ENCODE measurements at places on chromosomes 12 and 14.
A peak's percentile ranks its signal among the peaks of the same experiment; 100 is the strongest.

- DNase-seq: no peak
These were observed 501.6 kb downstream of the EGLN3 start for GRCh38 chr14:33449268-33449667.

DNA sequence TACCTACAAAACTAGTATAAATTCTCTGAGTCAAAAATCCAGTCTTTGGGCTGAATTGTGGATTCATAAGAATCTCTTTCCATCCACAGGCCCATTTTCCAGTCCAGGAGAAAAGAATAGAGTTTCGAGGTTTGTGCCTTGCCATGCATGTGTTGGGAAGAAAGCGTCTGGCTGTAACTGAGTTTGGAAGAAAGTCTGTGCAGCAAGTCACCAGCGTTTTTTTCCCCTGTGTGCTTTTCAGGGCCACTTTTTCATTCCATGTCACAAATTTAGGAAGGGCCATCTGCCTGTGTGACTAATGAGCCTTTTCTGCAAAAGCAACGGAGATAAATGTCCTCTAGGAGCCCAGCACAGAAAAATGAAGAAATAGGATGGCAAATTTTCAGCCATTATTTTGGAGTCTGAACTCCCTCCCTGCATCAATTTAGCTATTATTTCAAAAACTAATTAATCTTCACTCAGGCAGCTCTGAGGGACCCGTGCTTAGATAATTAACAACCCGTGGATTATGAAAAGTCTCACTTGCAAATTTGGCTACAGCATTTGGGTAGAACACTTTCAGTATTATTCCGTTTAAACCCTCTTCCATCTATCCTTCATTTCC, 261.5 kb downstream of the SUDS3 start:
- DNase-seq: no peak

DNA sequence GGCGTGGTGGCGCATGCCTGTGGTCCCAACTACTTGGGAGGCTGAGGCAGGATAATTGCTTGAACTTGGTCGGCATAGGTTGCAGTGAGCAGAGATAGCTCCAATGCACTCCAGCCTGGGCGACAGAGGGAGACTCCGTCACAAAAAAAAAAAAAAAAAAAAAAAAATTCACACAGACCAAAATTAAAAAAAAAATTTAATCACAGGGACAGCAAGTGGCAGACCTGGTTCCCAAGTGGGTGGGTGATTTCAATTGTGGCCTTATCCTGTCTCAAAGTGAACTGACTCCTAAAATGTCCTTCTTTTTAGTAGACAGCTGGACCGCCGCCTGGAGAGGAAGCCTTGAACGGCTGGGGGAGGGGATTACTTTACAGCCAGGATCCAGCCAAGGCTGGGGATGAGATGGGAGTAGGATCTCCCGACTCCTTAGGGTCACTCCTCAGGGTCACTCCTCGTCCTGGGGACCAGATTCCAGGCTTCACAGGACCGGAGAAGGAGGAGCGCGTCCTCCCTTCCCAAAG, 1.5 kb upstream of the KCNH3 start:
- no peak for DNase-seq

DNA sequence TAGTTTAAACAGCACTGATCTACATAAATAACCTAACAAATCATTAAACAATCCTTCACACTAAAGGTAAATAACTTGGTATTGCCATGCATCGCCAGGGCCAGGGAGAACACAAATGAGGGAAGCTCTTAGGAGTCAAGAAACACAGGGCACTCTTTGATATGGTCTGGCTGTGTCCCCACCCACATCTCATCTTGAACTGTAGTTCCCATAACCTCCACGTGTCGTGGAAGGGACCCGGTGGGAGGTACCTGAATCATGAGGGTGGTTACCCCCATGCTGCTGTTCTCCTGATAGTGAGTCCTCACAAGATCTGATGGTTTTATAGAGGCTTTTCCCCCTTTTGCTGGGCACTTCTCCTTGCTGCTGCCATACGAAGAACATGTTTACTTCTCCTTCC, 17.3 kb downstream of the TMEM132D start:
- no peak for DNase-seq

DNA sequence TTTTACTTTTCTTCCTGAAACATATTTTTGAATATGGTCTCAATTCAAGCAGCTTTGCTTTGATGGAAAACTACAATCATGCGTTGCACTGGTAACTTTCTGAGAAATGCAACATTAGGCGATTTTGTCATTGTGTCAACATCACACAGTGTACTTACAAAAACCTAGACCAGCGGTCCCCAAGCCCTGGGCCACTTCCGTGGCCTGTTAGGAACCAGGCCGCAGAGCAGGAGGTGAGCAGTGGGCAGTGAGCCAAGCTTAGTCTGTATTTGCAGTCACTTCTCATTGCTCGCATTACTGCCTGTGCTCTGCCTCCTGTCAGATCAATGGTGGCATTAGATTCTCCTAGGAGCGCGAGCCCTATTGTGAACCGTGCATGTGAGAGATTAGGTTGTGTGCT, 163.7 kb upstream of the NOVA1 start:
- DNase-seq: no peak

DNA sequence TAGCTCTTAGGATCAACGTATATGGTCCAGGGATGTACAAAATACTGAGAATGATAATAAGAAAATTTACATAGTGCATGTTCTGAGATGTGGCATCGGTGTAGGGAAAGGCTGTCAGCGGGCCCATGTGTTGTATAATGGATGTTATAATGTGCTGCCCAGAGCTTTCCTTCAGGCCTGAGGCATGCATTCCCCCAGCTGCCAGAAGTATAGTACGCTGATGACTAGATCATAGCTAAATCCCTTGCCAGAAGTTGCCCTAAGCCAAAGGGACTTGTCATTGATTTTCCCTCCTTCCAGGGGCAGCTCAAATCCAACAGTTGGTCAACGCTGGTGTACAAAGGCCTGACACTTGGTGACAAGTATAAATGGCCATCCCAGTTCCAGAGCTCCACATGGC, 6.5 kb upstream of the OR11G2 start:
- DNase-seq: no peak

DNA sequence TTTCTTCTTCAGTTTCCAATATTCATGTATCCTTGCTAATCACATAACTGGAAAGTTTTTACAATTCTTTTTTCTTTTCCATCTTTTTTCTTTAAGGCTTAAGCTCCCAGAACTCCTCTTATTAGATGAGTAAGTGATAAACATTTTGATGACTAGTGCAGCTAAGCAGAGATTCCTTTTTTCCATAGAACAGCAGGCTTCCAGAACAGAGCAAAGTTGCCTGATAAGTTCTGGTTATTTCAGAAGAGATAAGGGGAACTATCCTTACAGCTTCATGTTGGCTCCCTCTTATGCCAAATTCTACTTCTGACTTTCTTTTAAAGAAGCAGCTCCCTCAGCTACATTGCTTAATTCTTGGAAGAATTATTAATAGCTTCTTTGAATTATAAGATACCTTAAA, 194.7 kb upstream of the FAR2 start:
- DNase-seq: no peak

- no peak for DNase-seq
These were observed 50.7 kb downstream of the PRIMA1 start for GRCh38 chr14:93737634-93738033.

GRCh38 chr12:49598527-49598926, 6.9 kb downstream of the FAM186B start:
- DNase-seq: no peak

DNA sequence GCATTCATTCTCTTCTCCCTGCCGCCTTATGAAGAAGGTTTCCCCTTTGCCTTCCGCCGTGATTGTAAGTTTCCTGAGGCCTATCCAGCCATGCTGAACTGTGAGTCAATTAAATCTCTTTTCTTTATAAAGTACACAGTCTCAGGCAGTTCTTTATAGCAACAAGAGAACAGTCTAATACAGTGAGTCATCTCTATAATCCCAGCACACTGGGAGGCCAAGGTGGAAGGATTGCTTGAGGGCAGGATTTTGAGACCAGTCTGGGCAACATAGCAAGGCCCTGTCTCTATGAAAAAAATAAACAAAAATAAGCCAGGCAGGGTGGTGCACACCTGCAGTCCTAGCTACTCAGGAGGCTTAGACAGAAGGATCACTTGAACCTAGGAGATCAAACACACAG, 259.9 kb downstream of the CEP128 start:
- no peak for DNase-seq

DNA sequence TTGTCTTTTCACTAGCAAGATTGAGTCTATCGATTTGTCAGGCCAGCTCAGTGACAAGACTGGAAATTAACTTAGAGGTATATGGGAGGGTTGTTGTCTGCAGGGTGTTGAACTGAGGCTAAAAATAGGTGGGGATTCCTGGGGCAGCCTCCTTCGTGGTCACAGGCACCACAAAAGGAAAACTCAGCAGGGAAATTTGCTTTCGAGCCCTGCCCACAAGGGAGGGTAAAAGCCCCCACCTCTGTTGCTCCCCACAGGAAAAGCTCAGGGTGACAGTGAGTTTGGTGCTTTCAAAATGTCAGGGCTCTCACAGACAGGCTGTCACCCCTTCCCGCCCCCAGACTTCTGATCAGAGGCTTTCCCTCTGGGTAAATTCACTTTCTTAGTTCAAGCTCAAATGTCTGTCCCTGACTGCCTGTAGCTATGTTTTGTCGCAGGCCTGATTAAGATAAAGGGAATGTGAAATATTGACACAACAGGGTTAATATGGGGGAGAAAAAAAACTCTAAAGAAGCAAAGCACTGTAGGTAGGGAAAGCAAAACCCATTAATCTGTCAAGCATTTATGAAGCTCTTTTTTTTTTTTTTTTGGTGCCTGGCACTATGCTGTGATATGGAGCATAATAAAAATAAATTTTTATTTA, 11.7 kb upstream of the NFKBIA start:
- DNase-seq: peak; percentile 67

- no peak for DNase-seq
These were observed 34.7 kb upstream of the DNM1L start for GRCh38 chr12:32644431-32644830.

DNA sequence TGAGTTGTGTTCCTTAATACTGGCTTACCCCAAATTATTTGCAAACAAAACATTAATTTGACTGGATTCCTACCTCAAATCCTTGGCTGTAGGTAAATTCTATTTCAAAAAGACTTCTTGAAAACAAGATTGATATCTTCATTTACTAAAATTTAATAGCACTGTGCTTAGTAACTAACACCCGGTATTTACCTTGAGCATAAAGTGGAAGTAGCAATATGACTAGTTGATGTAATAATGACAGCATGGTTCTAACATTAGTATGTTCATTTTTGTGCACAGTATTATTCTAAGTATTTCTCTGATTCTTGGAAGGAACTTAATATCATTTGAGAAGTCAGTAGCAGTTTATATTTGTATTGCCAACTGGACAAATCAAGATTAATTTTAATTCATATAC, 96.8 kb downstream of the PPHLN1 start:
- no peak for DNase-seq

- DNase-seq: no peak
These were observed 128.0 kb downstream of the KCNA5 start for GRCh38 chr12:5171701-5172100.

- no peak for DNase-seq
These were observed 230.2 kb downstream of the EPS8 start for GRCh38 chr12:15558915-15559528.

DNA sequence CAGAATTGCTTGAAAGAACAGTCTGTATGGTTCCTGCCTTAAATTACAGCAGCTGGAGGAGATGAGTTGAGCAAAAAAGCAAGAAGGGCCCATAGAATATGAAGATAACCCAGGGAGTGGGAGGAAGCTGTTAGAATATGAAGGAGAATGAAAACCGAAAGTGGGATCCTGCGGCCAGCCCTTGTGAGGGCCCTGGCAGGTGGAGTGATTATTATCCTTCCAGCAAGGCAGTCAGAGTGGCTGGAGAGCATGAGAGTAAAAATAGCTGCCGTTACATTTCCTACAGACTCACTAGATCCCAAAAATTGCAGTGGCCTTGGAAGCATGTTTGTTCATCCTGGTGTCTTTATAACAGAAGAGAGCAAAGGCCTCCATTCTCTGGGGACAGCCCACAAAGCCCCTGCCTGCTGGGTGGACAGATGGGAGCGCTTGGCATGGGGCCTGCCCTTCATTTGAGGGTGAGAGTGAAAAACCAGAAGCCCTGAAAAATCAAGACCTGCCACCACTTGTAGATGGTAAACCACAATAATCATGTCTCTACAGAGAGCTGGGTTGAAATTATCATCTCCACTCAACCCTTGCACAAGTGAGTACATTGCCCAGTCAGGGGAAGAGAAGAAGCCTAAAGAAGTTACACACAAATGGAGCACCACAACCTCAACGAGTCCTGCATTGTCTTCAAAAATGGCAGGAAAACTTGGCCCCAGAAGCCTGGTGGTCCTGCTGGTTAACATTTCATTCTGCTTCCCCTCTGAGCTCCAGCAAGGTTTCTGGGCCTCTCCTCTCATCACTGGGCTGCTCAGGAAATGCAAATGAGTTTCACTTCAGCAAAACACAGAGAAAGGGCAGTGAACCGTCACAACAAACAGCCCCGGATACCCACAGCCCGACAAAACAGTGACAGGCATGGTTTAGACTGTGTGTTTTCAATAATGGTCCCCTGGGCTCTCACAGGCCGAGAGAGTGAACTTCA, 20.5 kb downstream of the ZDHHC22 start:
- DNase-seq: no peak

- DNase-seq: no peak
These were observed 239.2 kb upstream of the CPNE8 start for GRCh38 chr12:39144613-39145061.

DNA sequence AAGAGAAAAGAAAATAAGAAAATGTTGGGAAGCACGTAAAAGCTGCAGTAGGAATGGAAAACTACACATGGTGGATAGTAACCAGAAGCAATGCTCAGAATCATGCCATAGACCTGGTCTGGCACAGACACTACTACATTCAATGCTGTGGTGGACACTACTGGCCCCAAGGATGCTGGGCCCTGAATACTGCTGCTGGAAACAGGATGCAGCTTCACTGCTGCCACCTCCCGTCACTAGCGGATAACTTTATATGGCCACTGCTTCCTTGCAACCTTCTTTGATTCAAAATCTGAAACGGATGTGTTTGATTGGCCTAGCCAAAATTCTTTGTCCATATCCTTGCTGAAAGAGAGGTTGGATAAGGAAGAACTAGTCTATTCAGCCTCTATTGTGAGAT, 30.7 kb downstream of the ADCY6 start:
- no peak for DNase-seq

DNA sequence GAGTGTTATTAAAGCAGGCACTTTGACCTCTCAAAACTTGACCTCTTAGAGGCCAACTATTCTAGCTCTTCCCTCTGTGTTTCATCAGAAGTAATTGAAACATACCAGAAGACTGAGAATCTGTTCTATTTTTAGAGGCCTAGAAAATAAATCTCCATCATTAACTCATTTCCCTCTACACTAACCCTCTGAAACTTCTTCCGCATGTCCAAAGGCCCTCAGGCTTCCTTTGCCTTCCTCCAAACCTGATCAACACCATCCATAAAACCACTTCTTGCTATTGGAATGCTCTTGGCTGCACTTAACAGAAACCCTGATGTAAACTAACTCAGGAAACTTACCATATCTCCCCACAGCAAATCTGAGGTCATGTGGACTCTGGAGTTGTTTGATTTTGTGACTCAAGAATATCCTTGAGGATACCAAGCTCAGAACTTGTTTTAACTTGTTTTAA, 196.4 kb downstream of the RPAP3 start:
- DNase-seq: no peak
